ENCODE measurements at places on chromosomes 3 and 15. TPM values are rescaled to one million over a fixed set of nuclear protein-coding genes. Genes with fewer than 3 reads are reported as not detected.

PIF1 gene
- 3.3 TPM for polyA plus RNA-seq

GPR171 gene
- polyA plus RNA-seq = 0.51 TPM

HHATL gene
- polyA plus RNA-seq = not detected

AGBL1 gene
- polyA plus RNA-seq = not detected

FBXW12 gene
- polyA plus RNA-seq = not detected

CCPG1 gene
- 33.6 TPM for polyA plus RNA-seq

ATP13A4 gene
- polyA plus RNA-seq = 7.1 TPM

SHC4 gene
- polyA plus RNA-seq = 0.91 TPM

CLCN2 gene
- 11.9 TPM for polyA plus RNA-seq

DNA sequence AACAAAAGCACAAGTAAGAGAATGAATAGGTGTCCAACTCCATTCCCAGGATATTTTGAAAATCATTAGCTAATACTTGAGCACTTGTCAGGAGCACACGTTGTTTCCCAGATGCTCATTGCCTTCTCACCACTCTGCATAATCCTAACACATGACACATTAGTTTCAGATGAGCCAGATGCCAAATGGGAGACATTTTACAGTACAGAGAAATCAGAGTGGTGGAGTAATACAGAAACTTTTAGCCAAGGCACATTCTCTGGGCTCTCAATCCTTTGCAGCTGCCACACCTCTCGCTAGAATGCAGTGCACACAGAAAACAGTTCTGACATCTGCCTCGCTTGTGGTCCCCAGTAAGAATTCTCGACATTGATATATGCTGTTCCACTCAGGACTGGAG is 76.6 kb downstream of the P3H2 start:
- DNase-seq = no peak

- no peak for DNase-seq
Observed at GRCh38 chr3:34016925-34017587, 218.6 kb downstream of the PDCD6IP start.

DNA sequence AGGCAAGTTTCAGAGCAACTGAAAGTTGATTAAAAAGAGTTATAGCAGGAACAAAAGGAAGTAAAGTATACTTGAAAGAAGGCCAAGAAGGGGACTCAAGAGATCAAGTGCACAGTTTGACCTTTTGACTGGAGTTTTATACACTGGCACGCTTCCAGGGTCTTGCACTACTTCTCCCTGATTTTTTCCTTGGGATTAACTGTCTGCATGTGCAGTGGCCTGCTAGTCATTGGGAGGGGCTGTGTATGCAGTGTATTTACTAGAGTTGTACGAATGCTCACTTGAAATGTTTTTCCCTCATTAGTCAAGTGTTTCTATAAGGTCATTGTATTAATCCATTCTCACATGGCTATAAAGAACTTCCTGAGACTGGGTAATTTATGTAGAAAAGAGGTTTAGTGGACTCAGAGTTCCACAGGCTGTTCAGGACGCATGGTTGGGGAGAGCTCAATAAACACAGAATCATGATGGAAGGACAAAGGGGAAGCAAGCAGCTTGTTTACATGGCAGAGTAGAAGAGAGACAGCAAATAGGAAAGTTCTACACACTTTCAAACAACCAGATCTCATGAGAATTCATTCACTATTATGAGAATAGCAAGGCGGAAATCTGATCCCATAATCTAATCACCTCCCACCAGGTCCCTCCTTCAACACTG is 571.8 kb downstream of the ZPLD1 start:
- no peak for DNase-seq

GRCh38 chr3:43978708-43979107 is 263.0 kb upstream of the TOPAZ1 start:
- DNase-seq = no peak

GRCh38 chr3:167030082-167030725 is 349.9 kb downstream of the ZBBX start:
- DNase-seq = no peak

DNA sequence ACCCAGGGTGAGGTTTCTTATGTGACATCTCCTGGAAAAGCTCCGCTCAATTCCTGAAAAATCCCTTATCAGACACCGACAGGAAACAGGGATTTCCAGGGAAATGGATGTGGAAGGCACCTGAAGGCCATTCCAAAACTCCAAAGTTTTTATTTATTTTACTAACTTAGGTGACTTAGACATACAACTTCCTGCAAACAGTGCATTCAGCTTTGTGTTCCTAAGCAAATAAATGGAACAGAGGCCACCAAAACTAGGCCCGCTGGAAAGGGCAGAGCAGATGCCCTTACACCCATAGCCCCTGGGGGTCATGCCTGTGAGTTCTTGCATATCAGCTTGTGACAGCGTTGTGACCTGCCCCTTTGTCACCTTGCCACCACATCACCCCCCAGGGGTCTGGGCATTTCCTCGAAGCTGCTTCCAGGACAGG is 239.4 kb downstream of the XXYLT1 start:
- no peak for DNase-seq

GRCh38 chr3:133138017-133138416 is 99.8 kb downstream of the TMEM108 start:
- DNase-seq = no peak

- no peak for DNase-seq
Observed at GRCh38 chr3:24198728-24199127, 253.6 kb downstream of the NR1D2 start.

DNA sequence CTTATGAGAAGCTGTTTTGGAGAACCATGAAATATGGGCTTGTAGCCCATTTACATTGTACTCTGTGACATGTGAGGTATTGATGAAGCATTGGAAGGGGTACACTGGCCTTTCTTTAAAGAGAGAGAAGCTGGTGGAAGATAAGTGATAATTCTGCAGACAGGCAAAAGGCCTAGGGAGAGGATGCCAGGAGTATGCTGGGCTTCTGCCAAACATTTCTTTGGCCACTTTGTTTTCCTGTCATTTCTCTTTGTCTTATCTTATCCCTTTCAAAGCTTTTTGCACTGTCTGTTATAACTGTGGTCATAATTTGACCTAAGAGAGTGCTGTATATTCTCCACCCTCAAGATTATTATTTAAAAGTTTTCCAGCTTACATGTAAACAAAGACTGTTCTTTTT is 109.6 kb upstream of the SEMA6D start:
- no peak for DNase-seq

- DNase-seq = no peak
Observed at GRCh38 chr3:158769952-158770740, 31.7 kb upstream of the MFSD1 start.

DNA sequence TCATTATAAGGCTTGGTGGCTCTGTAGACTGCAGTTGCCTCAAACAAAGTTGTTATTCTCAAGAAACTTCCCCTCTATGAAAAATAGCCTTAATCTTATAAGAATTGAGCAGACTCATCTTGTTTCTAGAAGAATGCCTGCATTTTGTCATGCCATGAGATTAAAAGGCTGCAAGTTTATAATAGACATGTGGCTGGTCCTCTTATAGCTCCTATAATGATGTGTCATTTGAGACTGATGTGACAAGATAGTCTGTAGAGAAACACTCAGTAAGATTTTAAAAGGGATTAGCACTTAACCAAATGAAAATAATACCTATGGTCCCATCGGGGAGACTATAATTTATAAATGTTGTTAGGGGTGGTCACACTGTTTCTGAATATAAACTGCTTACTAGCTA is 312.5 kb downstream of the OXSM start:
- DNase-seq = no peak

DNA sequence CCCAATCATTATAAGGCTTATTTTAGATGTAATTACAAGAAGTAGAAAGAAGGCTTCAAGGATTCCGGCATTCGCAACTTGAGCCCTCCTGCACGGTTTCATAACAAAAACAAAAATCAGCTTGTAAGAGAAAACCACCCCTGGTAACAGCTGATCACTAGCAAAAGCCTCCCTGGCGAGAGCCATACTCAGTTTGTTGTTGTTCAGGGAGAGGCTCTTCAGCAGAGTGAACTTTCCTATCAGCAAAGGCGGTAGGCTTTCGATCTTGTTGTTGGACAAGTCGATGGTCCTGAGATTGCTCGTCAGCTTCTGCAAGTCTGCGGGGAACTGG is 710 bp downstream of the LRRC57 start:
- no peak for DNase-seq

GRCh38 chr3:115523458-115523857 is 99.9 kb upstream of the GAP43 start:
- DNase-seq = no peak

- DNase-seq = peak; percentile 32
Observed at GRCh38 chr3:58679446-58679845, 12.9 kb upstream of the FAM3D start.
